ENCODE measurements at places on chromosomes 3 and 15.

GRCh38 chr3:125024817-125025216 is 31.0 kb downstream of the HEG1 start:
- DNase-seq, result peak; percentile 57

DNA sequence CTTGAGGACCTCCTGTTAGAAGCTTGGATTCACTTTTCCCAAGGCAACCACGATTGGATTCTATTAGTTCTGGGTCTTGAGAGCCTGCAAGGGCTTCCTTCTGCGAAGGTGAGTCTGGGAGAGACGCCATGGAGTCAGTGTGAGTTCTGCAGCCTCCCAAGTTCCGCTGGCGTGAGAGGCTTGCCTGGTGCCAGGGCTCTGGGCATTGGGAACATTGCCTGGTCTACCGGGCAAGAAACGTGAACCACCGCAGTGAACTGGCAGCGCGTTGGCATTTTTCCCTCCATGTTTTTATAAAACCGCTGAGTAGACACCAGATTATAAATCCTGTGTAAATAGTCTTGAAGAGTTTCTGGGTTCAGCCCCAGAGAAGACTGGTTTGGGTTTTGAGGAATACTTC is 160.9 kb downstream of the IGF1R start:
- no peak for DNase-seq

GRCh38 chr3:129695230-129695629 is 88.8 kb upstream of the PLXND1 start:
- DNase-seq, result no peak

- DNase-seq, result no peak
These were observed 7.8 kb upstream of the CCR1 start for GRCh38 chr3:46215810-46216414.

- DNase-seq, result no peak
These were observed 311.4 kb downstream of the UNC13C start for GRCh38 chr15:54289590-54290136.

- DNase-seq, result no peak
These were observed 38.8 kb downstream of the FBXO22 start for GRCh38 chr15:75942464-75942863.

GRCh38 chr15:73900095-73900712 is 26.1 kb upstream of the LOXL1 start:
- no peak for DNase-seq

- DNase-seq, result no peak
These were observed 14.5 kb downstream of the KBTBD8 start for GRCh38 chr3:67012564-67012963.

GRCh38 chr3:141373232-141373631 is 4.9 kb downstream of the ZBTB38 start:
- no peak for DNase-seq

DNA sequence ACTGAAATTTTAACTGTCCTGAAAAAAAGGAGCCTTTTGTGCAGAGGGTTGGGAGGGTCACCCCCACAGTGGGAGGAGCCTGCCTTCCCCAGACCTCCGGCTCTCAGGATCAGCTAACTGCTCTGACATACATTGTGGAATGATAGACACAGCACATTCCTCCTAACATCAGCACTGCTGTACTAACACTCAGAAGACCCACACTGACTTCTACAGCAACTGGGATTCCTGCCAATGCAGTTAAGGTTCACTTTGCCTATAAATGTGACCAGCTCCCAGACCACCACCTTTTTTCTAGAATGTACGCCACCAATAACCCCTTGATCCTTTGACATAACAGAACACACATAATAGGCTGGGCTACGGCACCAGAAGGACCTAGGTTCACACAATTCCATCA is 3.2 kb downstream of the CPEB1 start:
- DNase-seq, result no peak

DNA sequence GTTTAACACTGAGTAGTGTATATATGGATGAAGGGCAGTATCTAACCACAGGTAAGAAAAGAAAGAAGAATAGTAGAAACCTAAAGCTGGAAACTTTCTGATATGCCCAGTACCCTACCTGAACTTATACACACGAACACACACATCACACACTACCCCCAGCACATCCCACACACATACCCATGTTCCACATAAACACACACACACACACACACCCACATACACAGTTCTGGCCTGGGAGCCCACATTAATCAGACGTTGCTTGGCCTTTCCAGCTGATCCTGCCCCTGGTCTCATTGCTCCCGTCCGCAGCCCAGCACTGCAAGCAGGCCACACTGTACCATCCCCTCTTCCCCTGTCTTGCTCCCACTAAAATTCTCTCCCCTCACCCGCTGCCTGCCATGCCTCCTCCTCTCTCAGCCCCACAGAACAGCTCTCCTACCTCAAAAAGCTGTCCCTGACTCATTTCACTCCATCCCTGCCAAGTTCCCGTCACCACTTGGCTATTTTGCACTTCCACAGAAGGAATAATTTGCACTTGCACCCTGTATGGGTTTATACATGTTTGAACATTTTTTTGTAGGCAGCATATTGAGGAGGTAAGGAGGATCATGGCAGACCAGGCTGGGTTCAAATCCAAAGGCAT is 185.8 kb upstream of the PPP2R3A start:
- DNase-seq, result no peak

DNA sequence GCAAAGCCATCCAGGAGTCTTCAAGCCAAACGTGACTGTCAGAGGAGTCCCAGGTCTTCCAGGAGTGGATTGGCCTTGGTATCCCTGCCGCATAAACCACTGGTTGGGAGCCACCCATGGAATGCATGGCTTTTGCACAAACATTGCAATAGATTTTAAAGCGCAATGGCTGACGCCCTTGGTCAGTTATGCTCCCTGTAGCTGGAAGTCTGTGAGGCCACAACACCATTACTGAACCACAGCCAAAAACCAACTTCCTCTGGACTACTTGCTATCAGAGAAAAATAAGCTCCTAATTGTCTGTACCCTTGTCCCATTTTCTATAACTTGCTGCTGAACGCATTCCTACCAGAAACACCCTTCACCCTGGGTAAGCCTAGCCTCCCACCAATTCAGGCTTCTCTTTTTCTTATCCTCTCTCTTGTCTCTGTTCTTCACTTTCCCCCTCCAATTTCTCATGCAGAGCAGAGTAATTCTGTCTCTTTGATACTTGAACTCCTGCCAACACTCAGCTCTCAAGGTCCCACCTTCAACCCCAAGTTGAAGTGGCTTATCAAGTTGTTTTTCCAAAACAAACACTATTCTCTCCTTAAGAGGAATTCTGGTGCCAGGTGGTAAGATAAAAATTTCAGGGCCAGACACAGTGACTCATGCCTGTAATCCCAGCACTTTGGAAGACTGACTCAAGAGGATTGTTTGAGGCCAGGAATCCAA is 176.4 kb upstream of the UBE2E1 start:
- DNase-seq, result peak; percentile 53

DNA sequence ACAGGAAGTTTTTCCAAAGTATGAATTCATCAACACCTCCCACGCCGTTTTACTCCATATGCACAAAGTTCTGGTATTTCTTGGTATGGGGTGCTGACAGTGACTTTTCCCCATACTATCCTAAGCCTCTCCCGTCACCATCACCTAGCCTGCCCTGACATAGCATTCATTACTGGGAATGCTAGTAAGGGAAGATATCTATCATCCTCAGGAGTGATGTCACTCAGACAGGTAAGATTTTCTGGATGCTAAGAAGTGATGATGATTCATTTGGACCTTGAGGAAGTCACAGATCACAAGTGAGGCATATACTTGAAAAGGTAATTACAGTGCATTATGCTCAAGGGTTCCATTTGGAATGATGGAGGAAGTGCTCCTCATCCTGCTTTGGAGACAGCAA is 355.1 kb upstream of the STAC start:
- DNase-seq, result no peak

DNA sequence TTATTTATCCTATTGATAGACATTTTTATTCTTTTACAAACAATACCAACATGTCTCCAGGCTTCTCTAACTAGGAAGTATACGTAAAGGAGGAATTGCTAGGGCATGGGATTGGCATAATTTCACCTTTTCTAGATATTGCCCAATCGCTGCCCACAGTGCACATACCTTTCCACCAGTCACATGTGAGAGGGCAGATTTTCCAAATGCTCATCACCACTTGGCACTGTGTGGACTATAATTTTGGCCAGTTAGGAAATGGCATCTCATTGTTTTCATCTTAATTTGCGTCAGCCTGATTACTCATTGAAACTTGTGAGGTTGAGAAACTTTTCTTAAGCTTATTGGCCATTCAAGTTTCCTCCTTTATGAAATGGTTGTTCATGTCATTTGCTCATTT is 57.4 kb upstream of the POLR2M start:
- no peak for DNase-seq

DNA sequence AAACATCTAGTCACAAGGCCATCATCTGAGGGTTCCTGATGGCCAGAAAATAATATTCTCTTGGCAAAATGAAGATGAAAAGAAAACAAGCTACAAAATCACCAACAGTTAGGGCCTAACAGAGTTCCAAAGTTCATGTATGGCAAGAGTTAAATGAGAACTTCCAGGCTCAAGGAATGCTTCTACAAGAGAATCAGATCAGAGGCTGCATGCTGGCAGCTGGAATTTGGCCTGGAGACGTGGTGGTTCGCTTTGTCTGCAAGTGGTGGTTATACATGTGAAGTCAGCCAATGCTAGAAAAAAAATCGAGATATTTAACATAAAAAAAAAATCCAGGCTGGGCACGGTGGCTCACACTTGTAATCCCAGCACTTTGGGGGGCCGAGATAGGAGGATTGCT is 5.6 kb downstream of the SIAH2 start:
- no peak for DNase-seq

DNA sequence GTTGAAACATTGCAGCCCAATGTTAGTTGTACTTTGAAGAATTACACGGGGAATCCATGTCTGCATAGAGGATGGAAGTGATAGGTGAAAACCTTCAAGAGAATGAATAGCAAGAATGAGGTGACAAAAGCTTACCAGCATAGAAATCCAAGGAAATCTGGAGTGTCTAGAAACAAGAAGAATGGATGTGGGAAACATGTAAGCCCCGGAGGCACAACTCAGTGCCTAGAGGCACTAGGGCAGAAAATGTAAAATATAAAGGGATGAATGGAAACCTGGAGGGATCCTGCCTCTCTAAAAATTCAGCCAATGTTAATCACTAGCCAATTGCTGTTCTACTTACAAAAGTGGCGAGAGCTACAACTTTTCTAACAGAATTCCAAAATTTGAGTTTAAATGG is 619.0 kb downstream of the TBL1XR1 start:
- DNase-seq, result no peak

DNA sequence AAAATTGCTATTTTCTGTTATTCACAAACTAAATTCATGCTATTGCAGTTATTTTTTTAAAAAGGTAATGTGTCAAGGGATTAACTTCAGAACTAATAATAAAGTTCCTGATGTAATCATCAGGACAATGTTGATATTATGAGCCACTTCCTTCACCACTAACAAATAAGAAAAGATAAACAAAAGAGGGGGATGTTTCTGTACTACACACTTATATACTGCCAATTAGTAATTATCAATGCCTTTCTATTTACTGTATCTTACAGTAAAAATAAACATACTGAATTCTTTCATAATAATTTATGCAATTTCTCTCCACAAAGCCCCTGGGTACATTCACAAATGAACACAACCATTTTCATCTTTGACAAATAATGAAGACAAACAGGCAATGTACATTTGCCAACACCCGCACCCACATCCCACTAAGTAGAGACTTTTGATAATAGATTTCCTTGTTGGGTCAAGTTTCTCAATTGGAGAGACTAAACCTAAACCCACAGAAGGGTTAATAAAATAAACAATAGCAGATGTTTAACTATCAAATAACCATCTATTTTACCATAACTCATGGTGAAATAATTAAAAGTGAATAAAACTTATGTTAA is 3.7 kb downstream of the CBLB start:
- no peak for DNase-seq

DNA sequence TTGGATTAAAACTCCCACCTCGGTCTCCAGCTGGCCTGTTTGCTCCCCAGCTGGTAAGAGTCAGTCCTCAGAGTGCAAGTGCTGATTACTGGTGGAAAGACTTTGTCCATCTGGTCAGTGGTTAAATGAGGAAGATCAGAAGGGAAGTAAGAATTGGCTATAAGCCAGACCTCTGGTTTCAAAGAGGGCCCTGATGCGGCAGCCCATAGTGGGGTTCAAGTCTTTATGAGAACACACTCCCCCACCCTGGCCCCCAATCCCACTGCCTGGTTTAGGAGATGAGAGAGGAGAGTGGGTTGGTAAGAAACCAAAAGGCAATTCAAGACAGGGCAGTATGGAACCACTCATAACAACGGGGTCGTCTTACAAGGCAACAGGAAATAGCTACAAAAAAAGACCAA is 65.0 kb downstream of the FRMD4B start:
- DNase-seq, result no peak

DNA sequence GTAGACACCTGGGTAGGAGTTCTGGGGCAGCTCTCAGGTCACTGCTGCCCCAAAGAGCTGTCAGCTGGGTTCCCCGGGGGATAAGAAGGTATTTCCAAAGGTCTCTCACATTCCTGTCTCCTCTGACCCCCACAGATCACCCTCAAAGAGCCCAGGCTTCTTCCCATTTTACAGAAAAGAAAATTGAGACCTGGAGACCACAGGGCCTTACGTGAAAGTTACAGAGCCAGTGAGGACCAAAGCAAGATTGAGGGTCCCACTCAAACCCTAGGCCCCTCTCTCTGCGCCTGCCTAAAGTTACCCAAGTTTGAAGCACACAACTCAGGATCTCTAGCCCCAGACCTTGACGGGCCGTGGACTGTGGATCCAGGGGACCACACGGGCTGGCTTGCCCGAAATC is 3.9 kb upstream of the ATP2B2 start:
- no peak for DNase-seq

DNA sequence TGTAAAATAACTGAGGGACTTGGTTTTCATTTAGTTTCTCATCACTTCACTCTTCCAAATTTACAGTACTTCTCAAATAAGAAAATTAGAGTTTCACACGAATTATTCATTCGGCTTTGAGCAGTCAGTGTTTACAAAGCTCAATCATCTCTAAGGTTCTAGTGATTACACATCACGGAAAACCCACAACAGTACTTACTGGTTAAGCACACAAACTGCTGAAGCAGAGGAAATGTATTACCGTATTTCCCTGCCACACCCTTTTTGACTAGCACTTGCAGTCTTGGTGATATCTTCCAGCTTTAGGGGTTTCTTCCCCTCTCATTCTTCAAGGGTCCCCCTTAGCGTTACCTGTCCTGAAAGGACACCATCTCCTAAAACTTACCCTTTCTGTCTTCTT is 164.8 kb upstream of the CDIN1 start:
- no peak for DNase-seq

- DNase-seq, result no peak
These were observed 54.2 kb downstream of the PHLDB2 start for GRCh38 chr3:111913163-111913763.

- no peak for DNase-seq
These were observed 316.7 kb downstream of the CHL1 start for GRCh38 chr3:513301-513700.

All from lung microvascular endothelial cell (primary cell).